Activated CD8-positive, alpha-beta memory T cell treated with anti-CD3 and anti-CD28 coated beads, Interleukin-2, amount 10 ng/mL, durations not matched to agents 7 days and 5 days (primary cell): ENCODE measurements at places on chromosomes 5 and 9.

GRCh38 chr9:89961616-89962341, 357.0 kb downstream of the GADD45G start:
- H3K4me1 ChIP-seq, result peaks cover 16% of the 10 kb centered on the region
- H3K27ac ChIP-seq, result no peak overlapping the region
- H3K36me3 ChIP-seq, result no peaks in the 10 kb centered on the region

- H3K27ac ChIP-seq, result peak overlapping the region; percentile 78
- peak overlapping the region; percentile 80 for H3K4me3 ChIP-seq
These were observed 567 bp upstream of the SPIN1 start for GRCh38 chr9:88387552-88388202.

- H3K4me3 ChIP-seq, result no peak overlapping the region
- H3K4me1 ChIP-seq, result no peaks in the 10 kb centered on the region
- H3K27me3 ChIP-seq, result peaks cover under 1% of the 10 kb centered on the region
- peak; percentile 69 for DNase-seq
- H3K27ac ChIP-seq, result no peak overlapping the region
- no peaks in the 10 kb centered on the region for H3K36me3 ChIP-seq
These were observed 31.4 kb upstream of the BRD3 start for GRCh38 chr9:134099123-134099761.

DNA sequence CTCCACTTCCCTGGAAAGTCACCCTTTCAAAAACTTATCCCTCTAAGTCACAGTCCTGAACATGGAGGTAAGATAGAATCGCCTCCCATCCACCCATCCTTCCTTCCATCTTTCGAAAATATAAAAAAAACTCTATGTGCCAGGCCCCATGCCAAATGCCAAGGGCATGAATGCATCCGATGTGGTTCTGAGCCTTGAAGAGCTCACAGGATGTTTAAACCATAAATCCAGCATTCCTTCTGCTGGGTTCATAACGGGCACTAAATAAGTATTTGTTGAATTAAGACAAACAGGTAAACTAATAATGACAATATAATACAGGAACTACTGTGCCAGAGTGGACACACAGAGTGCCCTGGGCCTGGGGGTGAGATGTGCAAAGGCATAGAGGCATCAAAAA, 147.3 kb downstream of the TTLL11 start:
- no peaks in the 10 kb centered on the region for H3K36me3 ChIP-seq
- no peaks in the 10 kb centered on the region for H3K27me3 ChIP-seq
- H3K4me3 ChIP-seq, result no peak overlapping the region
- DNase-seq, result no peak
- no peak overlapping the region for H3K27ac ChIP-seq

DNA sequence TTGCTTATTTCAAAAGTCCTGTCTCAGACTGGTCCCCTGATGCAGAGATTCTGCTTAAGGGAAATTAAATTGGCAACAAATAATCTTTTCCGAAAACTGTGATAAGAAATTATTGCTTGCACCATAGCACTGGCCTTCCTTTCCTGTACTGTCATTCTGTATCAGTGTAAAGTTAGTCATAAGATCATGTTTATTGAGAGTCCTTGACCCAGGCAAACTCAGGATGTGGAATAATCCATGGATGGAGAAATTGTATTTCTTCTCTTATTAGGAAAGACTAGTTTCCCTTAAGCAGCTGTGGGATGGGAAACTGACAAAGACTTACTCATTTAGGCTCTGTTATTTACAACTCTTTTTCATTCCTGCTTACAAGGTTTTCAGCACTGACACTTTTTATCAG, 83.0 kb upstream of the RANBP6 start:
- no peak overlapping the region for H3K27ac ChIP-seq
- no peak for DNase-seq
- no peaks in the 10 kb centered on the region for H3K36me3 ChIP-seq
- no peak overlapping the region for H3K4me3 ChIP-seq
- peaks cover 8% of the 10 kb centered on the region for H3K27me3 ChIP-seq

DNA sequence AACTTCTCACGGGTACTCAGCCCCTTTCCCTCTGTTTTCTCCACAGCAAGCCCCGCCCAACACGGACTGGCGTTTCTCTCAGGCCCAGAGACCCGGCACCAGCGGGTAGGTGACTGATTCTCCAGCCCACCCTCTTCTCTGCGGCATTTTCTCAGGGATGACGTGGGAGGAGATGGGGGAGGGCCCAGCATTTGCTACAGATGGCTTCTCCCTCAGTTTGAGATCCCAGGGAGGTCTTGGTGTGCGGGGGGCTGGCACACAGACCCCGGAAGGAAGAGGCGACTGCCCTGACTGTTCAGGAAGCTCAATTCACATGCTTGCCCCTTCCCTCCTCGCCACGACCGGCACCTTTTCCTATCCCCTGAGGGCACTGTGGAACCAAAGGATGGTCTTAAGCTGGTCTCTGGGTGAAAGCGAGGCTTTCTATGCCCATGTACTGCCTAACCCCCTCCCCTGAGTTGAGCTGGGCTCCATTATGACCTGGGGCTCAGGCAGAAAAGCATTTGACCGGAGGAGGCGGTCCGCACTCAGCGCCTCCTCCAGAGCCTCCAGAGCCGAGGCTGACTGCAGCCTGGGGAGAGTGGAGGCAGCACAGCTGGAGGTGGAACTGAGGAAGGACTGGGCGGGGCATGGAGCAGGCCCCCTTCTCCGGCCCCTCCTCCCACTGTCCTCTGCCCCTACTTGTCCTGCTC, 6.0 kb downstream of the PCDHGC5 start:
- DNase-seq, result no peak
- H3K36me3 ChIP-seq, result peaks cover 2% of the 10 kb centered on the region
- H3K4me1 ChIP-seq, result peaks cover 3% of the 10 kb centered on the region
- no peak overlapping the region for H3K4me3 ChIP-seq

DNA sequence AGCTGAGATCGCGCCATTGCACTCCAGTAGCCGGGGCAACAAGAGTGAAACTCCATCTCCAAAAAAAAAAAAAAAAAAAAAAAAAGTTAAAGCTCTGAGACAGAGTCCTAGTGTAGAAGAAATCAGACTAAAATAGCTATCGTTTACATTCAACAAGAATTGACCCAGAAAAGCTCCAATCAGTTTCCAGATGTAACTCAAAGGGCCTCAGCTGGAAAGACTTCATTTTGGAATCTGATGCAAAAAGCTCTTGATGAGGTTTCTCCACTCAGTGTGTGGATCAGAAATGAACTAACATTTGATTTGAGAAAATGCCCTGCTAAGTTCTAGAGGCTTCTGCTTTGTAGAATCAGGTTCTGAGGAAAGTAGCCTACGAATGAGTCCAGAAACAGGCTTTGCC, 7.2 kb upstream of the C1QTNF2 start:
- no peak for DNase-seq
- no peaks in the 10 kb centered on the region for H3K36me3 ChIP-seq

GRCh38 chr5:159441441-159441840, 111.2 kb upstream of the IL12B start:
- H3K4me1 ChIP-seq, result no peaks in the 10 kb centered on the region
- H3K4me3 ChIP-seq, result no peak overlapping the region
- H3K27me3 ChIP-seq, result peaks cover 59% of the 10 kb centered on the region
- DNase-seq, result no peak

GRCh38 chr5:13735691-13736090, 208.8 kb downstream of the DNAH5 start:
- no peaks in the 10 kb centered on the region for H3K36me3 ChIP-seq
- H3K4me1 ChIP-seq, result no peaks in the 10 kb centered on the region
- H3K27ac ChIP-seq, result no peak overlapping the region

- no peak overlapping the region for H3K27ac ChIP-seq
- no peak overlapping the region for H3K4me3 ChIP-seq
- no peaks in the 10 kb centered on the region for H3K4me1 ChIP-seq
- DNase-seq, result no peak
These were observed 95.5 kb downstream of the PDE8B start for GRCh38 chr5:77305956-77306355.
